ENCODE measurements at places on chromosomes 7 and 10.

- DNase-seq: no peak
These were observed 131.8 kb downstream of the SEMA3E start for GRCh38 chr7:83517035-83517700.

DNA sequence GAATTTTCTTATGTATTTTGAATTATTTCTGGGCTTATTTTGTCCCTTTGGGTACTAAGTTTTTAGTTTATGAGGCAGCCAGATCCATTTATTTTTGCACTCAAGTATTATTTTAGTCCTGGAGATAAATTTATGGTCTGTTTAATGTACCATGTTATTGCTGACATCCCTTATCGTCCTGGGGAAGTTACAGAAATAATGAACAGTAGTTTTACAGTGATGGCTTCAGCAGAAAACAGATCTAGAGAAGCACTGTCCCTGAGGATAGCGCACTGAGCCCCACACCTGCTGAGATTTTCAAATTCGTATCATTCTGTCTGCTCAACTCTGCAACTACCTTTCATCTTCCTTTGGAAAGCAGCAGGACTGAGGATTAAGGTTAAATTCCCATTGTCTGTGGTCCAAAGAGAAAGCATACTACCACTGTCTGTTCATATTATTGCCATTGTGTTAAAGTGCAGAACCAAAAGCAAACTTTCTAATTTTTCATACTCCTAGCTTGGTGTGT, 168.3 kb downstream of the SNX13 start:
- DNase-seq: no peak

- DNase-seq: no peak
These were observed 214.5 kb downstream of the PTN start for GRCh38 chr7:137129025-137129424.

GRCh38 chr10:22171131-22171530, 46.7 kb downstream of the EBLN1 start:
- DNase-seq: no peak

- DNase-seq: no peak
These were observed 84.5 kb upstream of the SMNDC1 start for GRCh38 chr10:110389255-110389654.

DNA sequence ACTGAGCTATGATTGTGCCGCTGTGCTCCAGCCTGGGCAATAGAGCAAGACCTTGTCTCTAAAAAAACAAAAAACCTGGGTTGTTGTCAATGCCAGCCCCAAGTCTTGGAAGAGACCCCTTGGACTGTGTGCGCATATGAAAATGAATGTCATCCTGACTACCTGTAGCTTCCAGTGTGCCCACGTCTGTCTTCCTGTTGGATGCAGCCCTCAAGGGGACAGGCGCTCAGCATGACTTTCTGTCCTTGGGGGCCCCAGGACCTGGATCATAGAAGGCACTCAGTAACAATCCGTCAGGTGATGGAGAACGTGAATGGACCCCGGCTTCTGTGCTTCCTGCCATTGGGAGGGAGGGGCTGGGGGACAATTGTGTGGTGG, 9.0 kb downstream of the PRF1 start:
- DNase-seq: no peak

- DNase-seq: no peak
These were observed 264.7 kb downstream of the PAXIP1 start for GRCh38 chr7:154738216-154738615.

GRCh38 chr10:100208276-100208675, 21.1 kb downstream of the CHUK start:
- DNase-seq: no peak

DNA sequence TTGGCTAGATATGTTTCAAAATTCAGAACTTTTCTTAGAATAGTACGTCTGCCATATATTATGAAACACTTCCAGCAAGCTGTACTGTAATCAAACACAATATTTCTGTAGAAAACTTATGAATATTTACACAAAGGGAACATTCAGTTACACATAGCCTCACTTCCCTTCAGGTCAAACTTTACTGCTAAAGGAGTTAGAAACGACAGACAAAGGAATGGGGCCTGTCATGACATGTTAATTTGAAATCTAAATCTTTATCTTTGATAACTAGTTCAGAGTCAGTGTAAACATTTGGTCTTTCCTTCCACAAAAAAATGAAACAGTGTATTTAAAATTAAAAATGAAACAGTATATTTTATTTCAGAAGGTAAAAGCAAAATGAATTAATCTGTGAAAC, 1.0 kb upstream of the CROT start:
- no peak for DNase-seq

GRCh38 chr10:132939957-132940790, 2.2 kb downstream of the CFAP46 start:
- DNase-seq: peak; percentile 67

DNA sequence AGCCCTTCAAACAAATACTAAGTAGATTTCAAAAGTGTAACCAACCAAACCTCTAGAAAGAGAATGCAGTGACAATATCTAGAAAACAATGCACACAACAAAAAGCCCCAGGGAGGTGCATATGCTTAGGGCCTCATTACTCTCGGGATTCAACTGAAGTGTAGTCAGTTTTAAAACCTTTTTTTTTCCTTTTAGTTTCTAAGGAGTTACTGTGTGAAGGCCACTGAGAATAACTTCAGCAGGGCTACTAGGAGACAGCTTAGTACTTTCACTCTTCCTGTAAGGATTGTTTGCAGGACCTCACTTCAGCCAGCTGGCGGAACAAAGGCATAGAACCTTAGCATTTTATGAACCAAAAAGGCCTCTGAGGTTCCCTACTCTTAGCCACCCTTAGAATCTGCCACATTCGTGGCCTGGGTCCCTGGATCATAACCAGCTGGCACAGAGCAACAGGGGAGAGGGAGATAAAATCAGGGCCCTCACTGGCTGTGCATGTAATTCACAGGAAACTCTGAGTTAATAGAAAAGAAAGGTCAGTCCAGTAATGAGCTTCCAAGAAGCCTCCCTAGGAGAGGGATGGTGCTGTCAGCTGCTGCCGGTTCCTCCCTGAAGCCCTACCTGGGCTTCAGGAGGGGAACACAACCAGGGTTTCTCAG, 3.6 kb downstream of the VOPP1 start:
- DNase-seq: no peak

GRCh38 chr10:119325131-119325530, 117.8 kb downstream of the GRK5 start:
- no peak for DNase-seq

- no peak for DNase-seq
These were observed 928.0 kb upstream of the POT1 start for GRCh38 chr7:125857606-125858005.

Measured in mesendoderm (in vitro differentiated cells).